NCI-H226 (cell line): ENCODE measurements at places on chromosomes 7 and 10.

- DNase-seq, result no peak
These were observed 1.1 kb upstream of the PPP1R35 start for GRCh38 chr7:100437150-100438100.

DNA sequence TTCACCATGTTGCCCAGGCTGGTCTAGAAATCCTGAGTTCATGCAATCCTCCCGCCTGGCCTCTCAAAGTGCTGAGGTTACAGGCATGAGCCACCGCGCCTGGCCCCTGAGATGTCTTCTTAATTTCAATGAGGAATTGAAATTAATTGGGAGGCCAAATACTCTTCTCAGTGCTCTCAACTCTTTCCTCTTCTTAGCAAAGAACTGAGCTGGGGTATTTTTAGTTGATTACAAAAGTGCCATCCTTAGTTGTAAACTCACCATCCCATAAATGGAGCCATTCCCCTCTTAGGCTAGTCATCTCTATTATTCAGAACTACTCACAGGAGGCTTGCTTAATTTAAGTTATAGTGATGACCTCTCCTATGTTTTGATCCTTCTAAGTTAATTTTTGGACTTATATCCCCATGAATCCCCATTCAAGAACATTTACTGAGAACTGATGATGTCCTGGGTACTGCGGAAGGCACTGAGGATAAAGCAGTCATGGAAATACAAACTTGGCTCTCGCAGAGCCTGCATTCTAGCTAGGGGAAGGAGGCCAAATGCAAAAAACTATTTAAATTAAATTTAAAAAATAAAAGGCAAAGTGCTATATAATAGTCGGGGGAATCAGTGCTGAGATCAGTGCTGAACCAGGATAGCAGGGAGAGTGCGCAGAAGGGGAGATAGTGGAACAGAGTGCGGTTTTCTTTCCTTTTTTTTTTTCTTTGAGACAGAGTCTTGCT lies 145.3 kb downstream of the SFMBT2 start:
- no peak for DNase-seq

DNA sequence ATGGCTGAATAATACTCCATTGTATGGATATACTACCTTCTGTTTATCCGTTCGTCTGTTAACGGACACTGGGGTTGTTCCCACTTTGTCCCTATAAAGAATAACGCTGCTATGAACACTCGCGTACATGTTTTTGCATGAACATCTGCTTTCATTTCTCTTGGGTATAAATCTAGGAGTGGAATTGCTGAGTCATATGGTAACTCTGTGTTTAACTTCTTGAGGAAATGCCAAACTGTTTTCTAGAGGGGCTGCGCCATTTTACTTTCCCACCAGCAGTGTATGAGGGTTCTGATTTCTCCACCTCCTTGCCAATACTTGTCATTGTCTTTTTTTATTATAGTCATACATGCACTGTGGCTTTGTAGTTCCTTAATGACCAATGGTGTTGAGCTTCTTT lies 20.6 kb upstream of the RASSF4 start:
- no peak for DNase-seq

DNA sequence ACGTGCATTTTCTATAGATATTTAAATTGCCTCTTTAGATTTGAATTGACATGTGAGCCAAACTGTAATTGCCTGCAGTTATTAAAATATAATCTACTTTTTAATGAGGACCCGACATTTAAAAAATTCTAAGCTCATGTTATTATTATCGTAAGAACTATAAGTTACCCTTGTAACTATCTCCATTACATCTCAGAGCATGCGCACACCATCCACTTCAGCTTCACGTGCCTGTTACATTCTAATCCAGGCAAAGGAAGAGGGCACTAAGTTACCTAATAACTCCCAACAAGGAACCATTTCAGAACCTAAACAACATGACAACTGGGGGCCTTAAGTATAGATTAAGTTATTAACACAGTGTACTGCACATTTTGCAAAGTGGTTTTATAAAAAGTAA lies 509.0 kb upstream of the DPP6 start:
- no peak for DNase-seq

DNA sequence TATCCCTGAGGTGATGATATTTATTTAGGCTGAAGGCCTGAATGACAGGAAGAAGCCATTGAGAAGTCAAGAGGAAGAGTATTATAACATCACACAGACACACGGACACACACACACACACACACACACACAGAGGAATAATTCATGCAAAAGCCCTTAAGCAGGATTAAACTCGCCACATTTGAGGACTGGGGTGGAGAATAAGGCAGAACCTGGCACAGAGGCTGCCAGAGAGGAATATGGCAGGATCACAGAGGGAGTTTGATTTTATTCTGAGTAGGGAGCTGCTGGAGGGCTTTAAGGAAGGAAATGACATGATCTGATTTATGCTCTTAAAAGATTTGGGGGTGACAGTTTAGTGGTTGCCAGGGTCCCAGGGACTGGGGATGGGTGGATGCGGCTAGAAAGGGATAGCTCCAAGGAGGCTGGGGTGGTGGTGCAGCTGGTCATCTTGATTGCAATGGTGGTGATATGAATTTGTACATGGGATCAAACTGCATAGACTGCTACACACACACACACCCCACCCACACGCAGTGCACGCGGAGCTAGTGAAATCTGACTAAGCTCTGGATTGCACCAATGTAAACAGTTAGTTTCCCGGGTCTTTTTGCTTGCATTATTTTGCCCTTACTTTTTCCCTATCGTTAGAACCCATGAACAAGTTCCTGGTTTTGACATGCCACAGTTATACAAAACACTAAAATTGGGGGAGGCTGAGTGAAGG lies 11.2 kb downstream of the SMURF1 start:
- peak; percentile 34 for DNase-seq

DNA sequence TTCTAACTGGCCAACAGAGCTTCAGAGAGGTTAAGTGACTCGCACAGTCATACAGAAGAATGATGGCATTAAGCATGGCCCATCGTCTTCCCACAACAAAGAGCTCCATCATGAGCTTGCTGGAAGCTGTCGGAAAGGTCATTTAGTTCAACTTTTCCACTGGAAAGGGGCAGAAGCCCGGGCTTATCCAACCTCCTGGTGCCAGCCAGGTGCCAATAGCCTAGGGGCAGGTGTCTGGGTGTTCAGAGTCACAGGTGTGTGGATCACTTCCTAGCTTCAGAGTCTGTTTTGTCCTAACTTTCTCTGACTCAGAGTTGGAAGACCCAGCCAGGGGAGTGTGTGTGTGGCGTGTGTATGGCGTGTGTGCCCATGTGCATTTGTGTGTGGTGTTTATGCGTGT lies 1.3 kb upstream of the TRPV6 start:
- DNase-seq, result no peak

DNA sequence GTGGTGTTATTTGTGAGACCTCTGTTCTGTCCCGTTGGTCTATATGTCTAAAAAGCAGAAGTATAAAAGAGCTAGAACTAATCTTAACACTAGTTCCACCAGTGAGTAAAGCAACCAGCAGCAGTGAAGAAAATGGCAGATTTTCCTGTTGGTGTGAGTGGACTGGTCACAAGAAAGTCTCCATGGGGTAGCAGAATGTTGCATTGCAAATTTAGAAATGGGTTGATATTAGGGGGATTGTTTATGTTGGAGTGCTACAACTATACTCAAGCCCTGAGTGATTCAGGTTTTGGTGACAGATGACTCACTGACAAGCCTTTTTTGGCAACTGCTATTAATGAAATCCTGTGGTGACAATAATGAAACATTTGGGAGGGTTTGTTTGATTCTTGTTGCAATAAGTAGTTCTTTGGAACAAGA lies 5.6 kb downstream of the AVL9 start:
- no peak for DNase-seq

GRCh38 chr7:27210441-27211083 lies 10.7 kb upstream of the HOXA13 start:
- peak; percentile 35 for DNase-seq

DNA sequence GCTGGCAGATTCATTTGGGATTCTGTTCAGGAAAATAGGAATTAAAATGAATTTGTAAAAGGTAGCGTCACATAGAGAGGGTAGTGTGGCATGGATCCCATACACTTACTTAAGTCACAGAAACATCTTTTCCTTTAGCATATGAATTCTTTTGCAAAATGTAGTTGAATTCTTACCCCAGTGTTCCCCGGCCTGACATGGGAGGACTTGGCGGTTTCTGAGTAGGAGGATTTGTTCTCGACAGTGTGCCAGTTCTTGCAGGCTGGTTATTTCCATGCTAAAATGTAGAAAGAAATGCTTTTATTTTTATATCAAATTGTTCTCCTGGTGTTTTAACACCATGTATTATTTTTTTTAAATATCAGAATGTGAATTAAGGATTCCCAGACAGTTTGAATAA lies 72.6 kb downstream of the PDSS1 start:
- no peak for DNase-seq

- DNase-seq, result no peak
These were observed 139.2 kb downstream of the CHCHD3 start for GRCh38 chr7:132942701-132943100.

GRCh38 chr10:96276426-96276825 lies 5.1 kb upstream of the BLNK start:
- no peak for DNase-seq

DNA sequence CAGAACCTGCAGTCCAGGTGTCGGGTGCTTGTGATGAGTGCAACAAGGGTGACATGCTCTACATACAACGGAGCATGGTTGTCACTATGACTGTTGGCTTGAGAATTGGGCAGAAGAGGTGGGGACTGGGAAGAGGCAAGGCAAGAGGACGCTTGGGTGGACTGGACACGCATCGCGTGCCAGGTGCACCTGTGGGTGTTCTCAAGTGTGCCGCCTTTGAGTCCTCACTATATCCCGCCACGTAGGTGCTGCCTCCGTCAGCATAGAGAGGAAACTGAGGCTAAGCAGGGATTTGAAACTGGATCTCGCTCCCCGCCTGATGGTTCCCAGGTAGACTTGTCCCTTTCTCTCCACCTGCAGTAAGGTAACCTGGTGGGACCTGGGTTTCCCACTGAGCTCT lies 27.2 kb downstream of the CDH23 start:
- no peak for DNase-seq

- DNase-seq, result no peak
These were observed 54.3 kb downstream of the ZNF438 start for GRCh38 chr10:30977385-30977784.

DNA sequence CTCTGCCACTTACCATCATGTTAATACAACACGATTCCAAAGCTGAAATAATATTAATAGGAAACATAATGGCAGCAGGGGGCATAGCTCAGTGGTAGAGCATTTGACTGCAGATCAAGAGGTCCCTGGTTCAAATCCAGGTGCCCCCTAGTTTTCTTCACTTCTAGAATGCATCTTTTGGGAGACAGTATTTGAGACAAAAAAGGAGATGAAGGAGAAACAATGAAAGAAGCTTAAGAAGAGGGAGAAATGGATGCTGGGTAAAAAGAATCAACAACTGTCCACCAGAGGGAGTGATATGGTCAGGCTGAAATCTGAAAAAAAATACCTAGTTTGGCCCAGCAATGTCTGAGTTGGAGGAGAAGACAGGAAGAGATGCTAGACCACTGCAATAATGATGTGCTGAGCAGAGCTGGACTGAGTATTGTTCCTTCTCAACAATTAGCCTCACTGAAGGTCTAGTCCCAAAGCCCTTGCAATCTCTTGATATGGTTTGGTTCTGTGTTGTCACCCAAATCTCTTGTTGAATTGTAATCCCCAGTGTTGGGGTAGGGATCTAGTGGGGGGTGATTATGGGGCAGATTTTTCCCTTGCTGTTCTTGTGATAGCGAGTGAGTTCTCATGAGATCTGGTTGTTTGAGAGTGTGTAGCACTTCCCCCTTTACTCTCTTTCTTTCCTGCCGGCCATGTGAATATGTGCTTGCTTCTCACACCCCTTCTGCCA lies 48.3 kb downstream of the ZNF783 start:
- DNase-seq, result peak; percentile 73

DNA sequence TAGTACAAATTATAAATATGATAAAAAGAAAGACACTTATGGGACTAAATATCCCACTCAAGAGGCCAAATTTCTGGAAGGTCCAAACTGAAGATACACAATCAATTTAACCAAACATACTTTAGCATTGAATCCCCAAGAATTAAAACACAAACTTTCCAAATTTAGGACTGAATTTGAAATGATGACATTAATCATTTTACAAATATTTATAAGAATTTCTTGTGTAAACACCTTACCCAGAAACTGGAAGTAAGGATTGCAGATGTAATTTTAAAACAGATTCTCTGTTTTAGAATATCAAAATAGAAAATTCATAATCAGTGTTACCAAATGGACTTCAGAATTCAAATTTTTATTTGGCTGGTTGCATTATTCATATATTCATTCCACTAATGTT lies 588.2 kb upstream of the KCND2 start:
- no peak for DNase-seq

- DNase-seq, result no peak
These were observed 28.5 kb upstream of the PSMG3 start for GRCh38 chr7:1598286-1598685.

GRCh38 chr7:14717816-14718215 lies 184.7 kb downstream of the DGKB start:
- no peak for DNase-seq

- peak; percentile 91 for DNase-seq
These were observed 421.5 kb upstream of the LRGUK start for GRCh38 chr7:133705596-133705995.

GRCh38 chr7:158129037-158130022 lies 458.3 kb downstream of the PTPRN2 start:
- DNase-seq, result no peak

DNA sequence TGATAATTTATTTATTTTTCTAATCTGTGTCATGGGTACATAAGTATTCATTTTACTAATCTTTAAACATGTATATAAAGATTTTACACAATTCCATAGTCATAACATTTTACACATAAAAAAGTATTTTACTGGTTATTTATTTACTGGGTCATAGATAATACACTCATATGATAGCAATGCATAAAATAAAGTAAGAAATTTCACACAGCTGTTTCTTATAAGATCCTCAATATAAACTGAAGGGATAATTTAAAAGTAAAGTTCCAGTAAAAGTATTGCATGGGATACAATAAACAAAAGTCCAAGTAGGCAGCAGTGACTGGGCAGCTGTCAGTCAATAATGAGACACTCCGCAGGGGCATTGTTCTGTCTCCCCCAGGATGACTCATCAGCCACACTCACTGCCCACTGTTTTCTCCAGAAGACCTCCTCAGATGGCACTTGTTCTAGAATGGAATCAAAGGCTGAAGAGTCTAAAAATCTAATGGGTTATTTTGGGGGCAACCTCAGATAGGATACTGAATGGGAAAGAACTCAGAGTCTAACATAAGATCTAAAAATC lies 32.7 kb downstream of the DPY19L1 start:
- no peak for DNase-seq
